ENCODE measurements at places on chromosomes 11 and 22.

DNA sequence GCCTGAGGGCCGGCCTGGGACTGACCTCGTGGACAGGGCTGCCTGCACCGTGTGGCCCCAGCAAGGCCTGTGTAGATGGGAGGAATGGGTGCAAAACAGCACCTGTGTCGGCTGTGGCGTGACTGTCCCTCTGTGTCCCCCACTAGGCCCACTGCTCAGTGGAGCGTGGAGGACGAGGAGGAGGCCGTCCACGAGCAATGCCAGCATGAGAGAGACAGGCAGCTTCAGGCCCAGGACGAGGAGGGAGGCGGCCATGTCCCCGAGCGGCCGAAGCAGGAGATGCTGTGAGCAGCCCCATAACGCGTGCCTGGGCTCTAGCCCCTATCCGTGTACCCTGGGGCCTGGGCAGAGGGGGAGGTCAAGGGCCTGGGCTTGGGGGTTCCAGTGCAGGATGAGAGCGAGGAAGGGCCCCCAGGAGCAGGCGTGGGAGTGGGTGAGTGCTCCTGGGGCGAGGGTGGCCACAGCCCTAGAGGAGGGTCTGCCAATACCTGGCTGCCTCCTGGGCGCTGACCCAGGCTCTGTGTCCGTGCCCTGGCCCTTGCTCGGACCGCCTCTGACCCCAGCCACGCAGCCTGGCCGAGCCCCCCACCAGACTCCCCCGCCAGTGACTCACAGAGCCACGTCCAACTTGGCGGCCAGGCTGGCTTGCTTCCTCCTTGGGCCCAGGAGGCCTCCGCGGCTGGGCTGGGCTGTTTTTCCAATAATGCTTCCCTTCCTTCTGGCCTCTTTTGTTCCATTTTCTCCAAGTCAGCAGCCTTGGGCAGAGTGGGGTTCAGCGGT is 11.6 kb downstream of the PRR33 start:
- DNase-seq: no peak

GRCh38 chr11:64156235-64157011 is 9.5 kb downstream of the MACROD1 start:
- no peak for DNase-seq

GRCh38 chr22:31943206-31943977 is 943 bp upstream of the YWHAH start:
- no peak for DNase-seq

DNA sequence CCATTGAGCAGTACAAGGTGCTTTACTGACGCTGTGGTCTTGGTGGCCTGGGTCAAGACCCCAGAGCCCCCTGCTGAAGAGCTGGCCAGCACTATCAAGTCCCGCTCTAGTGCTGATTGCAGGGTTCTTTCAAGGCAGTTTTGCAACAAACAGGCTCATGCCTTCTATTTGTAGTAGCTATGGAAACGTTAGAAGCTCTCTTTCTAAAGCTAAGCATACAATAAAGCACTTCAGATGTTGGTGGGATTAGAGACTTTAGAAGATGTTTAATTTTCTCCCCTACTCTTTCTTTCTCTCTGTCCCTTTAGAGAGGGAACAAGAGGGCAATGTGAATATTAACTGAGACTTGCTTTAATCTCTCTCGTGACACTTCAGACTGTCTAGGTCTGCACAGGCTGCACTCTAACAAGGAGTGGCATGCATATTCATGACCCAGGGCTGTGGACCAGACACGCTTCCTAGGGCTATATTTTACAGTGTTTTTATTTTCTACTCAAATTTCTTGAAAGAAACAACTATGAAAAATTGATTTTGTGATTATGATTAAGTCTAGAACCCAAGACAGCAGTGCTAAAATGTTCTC is 138.6 kb downstream of the WNT7B start:
- DNase-seq: no peak

GRCh38 chr11:126695293-126695692 is 305.3 kb downstream of the KIRREL3 start:
- no peak for DNase-seq

- no peak for DNase-seq
Measured at GRCh38 chr11:11608783-11609232, 13.0 kb downstream of the GALNT18 start.

DNA sequence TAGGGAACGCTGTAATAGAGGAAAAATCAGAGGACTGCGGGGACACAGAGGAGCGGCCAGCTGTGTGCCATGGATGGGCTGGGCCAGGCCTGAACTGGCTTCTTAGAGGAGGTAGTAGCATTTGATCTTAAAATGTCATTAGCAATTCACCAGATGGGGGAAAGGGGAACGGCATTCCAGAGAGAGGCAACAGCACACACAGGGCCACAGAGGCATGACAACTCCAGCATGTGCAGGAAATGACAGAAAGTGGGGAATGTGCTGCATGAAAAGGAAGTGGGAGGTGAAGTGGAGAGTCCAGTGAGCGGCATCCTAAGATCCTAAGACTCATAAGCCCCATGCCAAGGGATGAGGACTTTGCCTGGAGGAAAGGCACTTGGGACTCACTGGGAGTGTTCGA is 69.0 kb downstream of the UBASH3B start:
- DNase-seq: no peak

- DNase-seq: no peak
Measured at GRCh38 chr11:99432677-99433076, 411.9 kb downstream of the CNTN5 start.

GRCh38 chr11:975827-976226 is 50.2 kb downstream of the AP2A2 start:
- DNase-seq: no peak

GRCh38 chr11:1165256-1166041 is 7.7 kb downstream of the MUC5AC start:
- no peak for DNase-seq

- no peak for DNase-seq
Measured at GRCh38 chr11:84833488-84834088, 793.6 kb downstream of the DLG2 start.

DNA sequence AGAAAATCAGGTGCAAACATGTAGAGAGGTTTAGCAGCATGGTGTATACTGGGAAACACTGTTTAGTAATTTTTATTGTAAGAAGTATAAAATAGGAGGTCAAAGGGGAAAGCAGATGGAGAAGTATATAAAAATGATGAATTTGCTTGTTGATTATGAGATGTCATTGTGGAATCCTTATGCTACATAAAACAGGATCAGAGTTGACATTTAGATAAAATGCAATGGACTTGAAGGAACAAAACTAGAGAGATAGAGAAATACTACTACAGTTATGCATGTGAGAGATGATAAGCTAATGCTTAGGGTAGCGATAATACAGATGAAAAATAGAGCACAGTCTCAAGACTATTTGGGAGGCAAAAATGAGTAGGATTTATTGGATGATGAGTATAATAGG is 191.9 kb upstream of the CTSC start:
- no peak for DNase-seq

GRCh38 chr22:40613067-40613466 is 23.5 kb downstream of the MRTFA start:
- DNase-seq: no peak

- DNase-seq: no peak
Measured at GRCh38 chr11:76795290-76795935, 12.3 kb downstream of the TSKU start.

DNA sequence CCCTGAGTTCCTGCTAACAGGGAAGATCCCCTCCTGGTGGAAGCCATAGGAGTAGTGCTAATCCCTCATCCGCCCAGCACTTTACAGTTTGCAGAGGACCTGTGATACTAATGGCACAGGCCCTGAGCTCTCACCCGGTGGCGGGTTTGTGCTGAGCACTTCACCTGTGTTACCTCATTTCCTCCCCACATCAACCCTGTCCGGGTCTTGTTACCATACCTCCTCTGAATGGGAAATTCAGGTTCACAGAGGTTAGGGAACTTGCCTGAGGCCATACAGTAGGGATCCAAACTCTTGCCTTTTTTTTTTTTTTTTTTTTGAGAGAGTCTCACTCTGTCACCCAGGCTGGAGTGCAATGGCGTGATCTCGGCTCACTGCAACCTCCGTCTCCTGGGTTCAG is 25.2 kb downstream of the CAPN1 start:
- no peak for DNase-seq

DNA sequence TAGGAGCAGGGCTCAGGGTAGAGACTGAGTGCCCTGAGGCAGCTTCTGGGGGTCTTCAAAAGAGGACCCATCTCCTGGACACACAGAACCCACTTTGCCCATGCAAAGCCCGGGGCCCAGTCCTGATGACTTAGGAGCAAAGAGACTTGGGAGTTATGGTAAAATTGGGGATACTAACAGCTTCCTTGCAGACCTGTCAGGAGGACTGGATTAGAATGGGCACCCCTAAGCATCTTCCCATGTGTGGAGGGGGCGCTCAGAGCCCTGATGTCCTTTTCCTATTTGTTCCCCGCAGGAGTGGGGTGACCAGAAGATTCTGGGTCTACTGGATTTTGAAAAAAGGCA is 100.0 kb downstream of the WNT7B start:
- DNase-seq: no peak

- no peak for DNase-seq
Measured at GRCh38 chr22:50470491-50470890, 4.3 kb downstream of the SBF1 start.

DNA sequence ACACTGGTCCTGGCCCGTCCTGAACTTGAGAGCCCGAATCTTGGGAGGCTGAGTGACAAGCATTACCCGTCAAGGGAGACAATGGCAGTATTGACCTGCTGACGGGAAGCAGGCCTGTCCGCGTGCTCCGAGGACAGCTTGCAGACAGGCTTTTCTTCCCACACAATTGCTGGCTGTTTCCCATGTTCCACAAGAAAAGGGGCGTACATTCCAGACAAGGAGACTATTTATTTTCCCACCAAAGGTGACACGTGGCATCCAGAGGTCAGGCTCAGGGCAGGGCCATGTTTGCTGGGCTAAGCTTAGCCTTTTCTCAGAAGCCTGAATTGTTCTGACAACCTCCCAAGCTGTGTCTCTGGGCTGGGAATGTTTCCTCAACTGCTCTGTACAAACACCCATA is 86.9 kb upstream of the SPON1 start:
- DNase-seq: no peak

- DNase-seq: no peak
Measured at GRCh38 chr11:102957953-102958352, 2.4 kb upstream of the MMP13 start.
